ENCODE measurements at places on chromosomes 1 and 21.
A peak's percentile ranks its signal among the peaks of the same experiment; 100 is the strongest.

GRCh38 chr1:112510340-112510739 lies 1.6 kb downstream of the WNT2B start:
- DNase-seq: no peak

- no peak for DNase-seq
Observed at GRCh38 chr1:216815260-216816131, 92.3 kb upstream of the ESRRG start.

DNA sequence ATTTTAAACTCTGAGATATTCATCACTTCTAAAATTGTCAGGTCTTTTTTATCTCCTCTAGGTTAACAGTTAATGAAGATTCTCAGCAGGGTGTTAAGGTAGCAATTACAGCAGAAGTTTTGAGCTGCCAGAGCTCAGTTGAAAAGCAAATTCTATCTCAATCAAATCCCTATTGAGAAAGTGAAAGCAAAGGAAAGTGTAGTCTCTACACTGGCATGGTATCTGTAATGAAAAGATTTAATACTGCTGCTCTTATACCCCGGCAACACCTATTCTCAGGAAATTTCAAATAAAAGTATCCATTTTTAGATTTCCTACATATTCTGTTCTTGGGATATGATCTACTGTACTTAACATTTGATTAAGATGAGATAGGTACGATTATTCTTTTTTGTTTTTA lies 913.5 kb downstream of the MRPL39 start:
- no peak for DNase-seq

DNA sequence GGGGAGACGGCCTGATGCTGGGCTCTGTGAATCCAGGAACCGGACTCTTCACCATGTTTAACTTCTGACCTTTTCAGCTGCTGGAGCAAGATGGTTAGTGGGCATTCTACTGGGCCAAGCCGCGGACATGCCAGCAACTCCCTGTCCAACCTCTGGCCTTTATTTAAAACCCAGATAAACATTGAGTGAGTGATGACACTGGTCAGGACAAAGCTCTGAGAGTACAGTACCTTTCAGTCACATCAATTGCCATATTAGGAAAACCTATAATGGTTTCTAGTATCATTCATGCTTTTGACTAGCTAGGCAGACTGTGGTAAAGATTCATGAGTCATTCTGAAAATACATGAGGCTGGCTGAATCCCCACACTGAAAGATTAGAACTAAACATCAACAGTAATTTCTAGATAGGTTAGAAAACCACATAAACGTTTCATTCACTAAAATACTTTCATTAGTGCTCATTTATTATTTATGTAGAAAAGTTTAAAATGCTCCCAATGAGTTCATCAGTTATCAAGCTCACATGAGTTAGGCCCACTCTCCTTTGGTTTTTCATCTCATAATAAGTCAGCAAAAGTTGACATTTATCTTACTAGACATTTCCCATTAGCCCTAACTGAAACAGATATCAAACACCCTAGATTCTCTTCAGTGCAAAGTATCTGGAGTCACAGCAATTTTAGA lies 7.1 kb upstream of the ACTA1 start:
- no peak for DNase-seq

GRCh38 chr1:107821340-107821739 lies 143.6 kb downstream of the VAV3 start:
- DNase-seq: no peak

DNA sequence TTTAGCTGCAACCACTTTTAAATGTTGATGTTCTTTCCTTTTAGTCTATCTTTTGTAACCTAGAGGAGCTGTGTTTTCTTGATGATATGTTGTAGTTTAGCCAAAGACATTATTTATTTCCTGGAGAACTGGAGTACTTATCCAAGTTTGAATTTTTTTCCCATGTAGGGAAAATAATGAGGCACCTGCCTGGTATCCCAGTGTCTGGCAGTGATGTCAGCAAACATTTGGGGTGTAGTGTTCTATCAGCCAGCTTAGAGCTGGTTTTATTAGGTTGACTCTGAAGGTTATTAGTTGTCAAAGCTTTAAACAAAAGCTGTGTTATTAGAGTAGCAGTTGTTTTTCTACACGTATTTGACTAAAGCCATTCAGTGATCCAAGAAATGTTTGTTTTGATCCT lies 3.2 kb downstream of the CTPS1 start:
- DNase-seq: no peak

GRCh38 chr1:67404212-67404620 lies 26.0 kb downstream of the SERBP1 start:
- DNase-seq: no peak

- DNase-seq: peak; percentile 88
Observed at GRCh38 chr1:161069731-161070270, at the start of gene ARHGAP30. Gene ARHGAP30, minus strand, starts transcription at chr1:161069891. Its CDS starts 267 bp downstream, at chr1:161069624.

DNA sequence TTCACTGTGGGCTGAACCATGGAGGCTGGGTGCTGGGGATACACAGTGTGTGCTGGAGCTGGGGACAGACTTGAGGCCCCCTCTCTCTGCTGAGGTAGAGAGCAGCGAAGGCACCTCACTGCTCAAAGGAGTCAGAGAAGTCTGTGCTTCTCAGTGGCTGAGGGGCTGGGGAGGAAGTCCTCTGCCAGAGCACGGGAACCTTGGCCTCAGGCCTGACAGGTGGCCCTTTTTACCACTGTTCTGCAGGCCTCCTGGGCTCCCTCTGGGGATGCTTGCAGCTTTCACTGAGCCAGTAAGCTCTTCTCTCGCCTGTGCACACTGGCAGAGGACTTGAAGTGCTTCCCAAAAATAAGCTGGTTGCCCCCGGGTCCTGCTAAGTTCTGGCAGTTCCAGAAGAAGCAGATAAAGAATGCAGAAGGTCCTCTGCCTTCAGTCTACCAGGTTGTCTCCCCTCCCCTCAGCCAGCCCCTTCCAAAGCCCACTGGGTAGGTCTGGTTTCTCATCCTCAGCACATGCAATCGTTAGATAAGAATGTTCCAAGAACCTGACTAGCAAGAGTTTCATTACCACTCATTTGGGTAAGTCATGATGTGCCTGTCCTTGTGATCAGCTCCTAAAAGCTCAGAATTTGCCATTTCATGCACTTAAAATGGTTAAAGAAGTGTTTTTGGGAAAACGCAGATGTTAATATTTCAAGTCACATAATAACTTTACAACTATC lies 53.9 kb downstream of the TENT5C start:
- no peak for DNase-seq

- no peak for DNase-seq
Observed at GRCh38 chr1:76054359-76054758, 20.2 kb upstream of the ST6GALNAC3 start.

DNA sequence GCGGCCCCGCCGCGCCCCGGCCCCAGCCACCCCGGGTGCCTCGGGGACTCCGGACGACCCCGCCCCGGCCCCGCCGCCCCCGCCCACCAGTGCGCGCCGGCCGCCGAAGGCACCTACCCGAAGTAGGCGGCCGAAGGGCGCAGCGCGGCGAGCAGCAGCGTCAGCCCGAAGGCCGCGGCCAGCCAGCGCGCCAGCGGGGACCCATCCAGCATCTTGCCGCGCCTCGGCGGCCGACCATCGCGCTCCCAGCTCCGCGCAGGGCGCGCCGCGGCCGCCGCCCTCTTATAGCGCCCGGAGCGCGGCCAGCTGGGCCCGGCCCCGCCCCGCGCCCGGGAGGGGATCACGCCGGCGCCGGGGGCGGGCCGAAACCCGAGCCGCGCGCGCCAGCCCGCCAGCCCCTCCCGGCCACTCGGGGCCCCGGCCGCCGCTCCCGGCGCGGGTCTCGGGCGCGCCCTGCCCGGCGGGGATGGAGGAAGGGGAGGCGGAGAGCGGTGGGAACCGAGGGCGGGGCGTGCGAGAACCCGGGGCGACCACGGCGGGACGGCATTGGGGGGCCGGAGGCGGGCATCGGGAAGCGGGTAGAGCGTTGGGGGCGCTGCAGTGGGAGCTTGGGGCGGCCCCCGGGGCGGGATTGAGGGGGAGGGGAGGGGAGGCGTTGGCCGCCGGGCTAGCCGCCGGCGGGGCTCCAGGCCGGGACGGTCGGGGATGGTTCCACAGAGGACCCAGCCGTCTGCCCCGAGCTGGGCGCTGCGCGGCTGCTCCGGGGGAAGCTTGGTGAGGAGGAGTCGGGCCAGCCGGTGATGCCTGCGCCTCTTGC lies at the start of gene WNT9A:
WNT9A (minus strand) TSS at position 257 of the 817 bp plus-strand sequence; CDS start at position 212, 45 bp downstream.
- DNase-seq: no peak

GRCh38 chr21:45859762-45860357 lies 121.7 kb upstream of the COL6A1 start:
- DNase-seq: no peak

- DNase-seq: no peak
Observed at GRCh38 chr1:30034627-30035521, 688.5 kb downstream of the MATN1 start.

DNA sequence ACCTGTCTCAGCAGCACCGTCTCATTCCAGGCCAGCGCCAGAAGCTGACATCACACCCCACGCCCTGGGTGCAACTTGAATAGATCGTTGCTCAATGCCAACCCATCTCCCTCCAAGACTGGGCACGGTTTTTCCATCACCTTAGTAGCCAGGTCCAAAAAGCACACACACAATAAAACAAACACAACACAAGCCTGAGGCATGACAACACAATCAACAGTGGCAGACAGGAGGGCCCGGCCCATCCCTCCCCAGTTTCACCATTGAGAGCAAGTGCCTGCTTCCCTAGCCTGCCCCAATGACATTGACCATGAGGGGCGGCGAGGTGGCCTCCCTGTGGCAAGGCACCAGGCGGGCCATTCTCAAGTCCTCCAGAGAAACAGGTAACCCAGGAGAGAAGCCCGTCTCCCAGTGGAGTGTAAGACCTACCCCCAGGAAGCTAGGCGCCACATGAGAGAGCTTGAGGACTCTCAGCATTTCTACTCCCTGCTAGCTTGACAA lies 2.7 kb downstream of the IFFO2 start:
- DNase-seq: no peak

GRCh38 chr1:219539645-219540254 lies 73.2 kb downstream of the ZC3H11B start:
- no peak for DNase-seq

DNA sequence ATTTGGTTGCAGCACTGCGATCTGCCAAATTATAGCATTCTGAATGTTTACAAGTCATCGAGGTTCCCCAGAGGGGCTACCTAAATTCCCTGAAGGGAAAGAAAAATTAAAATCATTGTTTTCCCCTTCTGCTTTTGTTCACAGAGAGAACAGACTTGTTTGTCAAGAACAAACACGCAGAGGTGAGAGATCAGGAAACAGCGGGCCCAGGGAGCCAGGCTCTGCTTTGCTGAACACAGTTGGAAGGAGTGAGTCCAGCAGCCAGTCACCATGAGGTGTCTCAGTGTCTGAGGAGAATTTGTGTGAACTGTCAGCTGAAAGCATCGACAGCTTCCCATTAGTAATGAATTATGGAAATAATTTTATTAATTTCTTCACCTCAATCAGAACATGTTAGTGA lies 52.5 kb downstream of the RWDD3 start:
- no peak for DNase-seq

DNA sequence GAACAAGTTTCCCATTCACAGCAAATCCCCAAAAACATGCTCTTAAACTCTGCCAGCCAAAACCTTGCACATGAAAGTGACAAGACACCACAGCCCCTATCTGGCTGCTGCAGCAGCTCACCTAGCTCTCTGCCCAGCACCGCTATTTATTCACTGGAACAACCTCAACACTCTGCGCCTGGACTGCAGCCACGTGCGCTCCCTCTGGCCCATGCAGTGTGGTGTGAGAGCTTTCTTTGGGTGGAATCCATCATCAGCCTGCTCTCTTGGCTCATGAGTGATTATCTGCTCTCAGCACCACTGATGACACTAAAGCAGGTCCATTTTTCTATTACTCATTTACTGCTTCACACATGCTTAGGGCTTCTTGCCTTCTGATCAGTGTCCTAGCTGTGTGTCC lies 11.4 kb downstream of the KCNJ6 start:
- DNase-seq: no peak

GRCh38 chr1:231940701-231941100 lies 314.1 kb downstream of the DISC1 start:
- DNase-seq: no peak

GRCh38 chr1:12634156-12634555 lies 9.7 kb upstream of the AADACL4 start:
- DNase-seq: no peak

DNA sequence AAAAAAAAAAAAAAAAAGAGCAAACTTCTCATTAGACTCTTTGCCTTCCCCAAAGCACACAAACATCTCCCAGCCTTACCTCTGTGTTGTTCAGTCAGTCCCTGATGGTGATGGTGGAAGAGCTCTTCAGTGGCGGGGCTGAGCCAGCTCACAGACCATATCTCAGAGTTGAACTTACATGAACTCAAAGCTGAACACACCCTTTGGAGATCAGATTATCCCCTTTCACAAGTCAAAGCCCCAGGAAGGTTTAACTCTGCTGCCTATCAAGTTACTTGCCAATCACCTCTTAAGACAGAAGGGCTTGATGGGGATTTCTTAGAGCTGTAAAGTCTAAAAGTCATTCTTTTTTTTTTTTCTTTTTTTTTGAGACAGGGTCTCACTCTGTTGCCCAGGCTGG lies 55.2 kb upstream of the L1TD1 start:
- no peak for DNase-seq

DNA sequence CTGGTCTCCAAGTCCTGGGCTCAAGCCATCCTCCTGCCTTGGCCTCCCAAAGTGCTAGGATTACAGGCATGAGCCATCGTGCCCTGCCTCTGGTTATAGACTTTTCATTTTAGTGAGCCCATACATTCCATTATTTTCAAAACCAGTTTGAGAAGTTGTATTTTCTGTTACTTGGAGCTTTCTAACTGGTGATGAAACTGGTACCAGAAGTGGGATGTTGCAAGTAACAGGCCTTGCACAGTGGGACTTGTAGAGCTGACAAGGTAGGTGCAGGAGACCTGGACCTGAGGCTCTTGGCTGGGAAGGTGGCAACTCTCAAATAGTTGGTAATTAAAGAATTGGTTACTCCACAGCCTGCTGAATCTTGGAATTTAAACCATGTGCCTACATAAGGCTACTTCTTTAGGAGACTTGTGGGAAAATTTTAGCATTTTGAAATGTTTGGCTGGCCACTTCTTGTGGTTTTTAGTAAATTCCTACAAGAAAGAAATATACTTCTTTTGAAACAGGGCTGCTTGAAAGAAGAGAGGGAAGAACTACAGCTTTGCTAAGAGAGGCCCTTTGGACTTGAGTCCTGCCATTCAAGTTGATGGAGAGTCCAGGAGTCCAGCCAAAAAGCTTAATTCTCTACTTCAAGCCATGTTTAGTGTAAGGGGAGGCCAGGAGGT lies 9.8 kb upstream of the ALPL start:
- DNase-seq: no peak

- no peak for DNase-seq
Observed at GRCh38 chr1:214505134-214505533, 46.3 kb downstream of the PTPN14 start.

- DNase-seq: no peak
Observed at GRCh38 chr1:161885003-161885402, 118.9 kb downstream of the ATF6 start.

DNA sequence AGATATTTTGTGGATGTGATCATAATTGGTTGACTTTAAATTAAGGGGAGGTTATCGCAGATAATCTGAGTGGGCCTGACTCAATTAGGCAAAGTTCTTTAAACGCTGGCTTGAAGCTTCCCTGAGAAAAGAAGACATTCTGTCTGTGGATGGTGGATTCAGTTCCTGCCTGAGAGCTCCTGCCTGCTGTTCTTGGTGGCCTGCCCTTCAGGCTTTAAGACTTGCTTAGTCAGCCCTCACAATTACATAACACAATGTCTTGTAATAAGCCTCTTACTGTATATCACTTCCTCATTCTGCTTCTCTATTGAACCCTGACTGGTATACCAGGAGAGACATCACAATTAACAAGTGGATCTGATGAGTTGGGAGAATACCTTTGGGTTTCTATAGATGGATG lies 50.2 kb downstream of the KCNJ6 start:
- no peak for DNase-seq

GRCh38 chr21:44377922-44378645 lies 24.7 kb downstream of the TRPM2 start:
- DNase-seq: no peak

Measured in stimulated activated naive CD4-positive, alpha-beta T cell (primary cell).